ENCODE measurements at places on chromosomes 12 and 14. TPM values are rescaled to one million over a fixed set of nuclear protein-coding genes. Genes with fewer than 3 reads are reported as not detected.

GRCh38 chr12:48349471-48349870, 1.2 kb downstream of the ZNF641 start:
- no peak for DNase-seq

DNA sequence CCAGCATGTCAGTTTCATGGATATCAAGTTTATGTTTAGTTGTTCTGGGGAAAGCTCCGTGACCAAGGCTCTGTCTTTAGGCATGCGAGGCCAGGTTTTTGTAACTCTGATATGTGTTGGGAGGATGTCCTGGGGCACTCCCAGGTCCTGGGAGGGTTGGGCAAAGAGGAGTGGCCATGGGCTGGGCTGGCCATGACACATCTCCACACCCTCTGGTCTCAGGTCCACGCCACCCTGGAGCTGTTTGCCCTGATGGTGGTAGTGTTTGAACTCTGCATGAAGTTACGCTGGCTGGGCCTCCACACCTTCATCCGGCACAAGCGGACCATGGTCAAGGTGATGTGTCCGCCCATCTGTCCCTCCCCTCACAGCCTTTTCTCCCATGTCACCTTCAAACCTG, 46.4 kb downstream of the TPCN1 start:
- DNase-seq = no peak

DNA sequence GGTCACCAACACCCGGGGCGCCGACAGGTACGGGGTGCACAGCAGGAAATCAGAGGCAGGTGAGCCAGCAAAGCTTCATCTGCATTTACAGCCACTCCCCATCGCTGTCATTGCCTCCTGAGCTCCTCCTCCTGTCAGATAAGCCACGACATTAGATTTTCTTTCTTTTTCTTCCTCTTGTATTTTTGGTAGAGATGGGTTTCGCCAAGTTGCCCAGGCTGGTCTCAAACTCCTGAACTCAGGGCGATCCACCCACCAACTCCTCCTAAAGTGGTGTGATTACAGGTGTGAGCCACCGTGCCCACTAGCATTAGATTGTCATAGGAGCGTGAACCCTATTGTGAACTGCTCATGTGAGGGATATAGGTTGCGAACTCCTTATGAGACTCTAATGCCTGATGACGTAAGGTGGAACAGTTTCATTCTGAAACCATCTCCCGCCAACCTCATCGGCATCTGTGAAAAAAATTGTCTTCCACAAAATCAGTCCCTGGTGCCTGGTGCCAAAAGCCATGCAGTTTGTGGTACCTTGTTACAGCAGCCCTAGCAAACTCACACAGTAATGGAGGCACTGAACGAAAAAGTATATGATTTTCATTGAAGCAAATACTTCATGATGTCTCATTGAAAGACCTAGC, 1.5 kb downstream of the STYK1 start:
- DNase-seq = no peak

- no peak for DNase-seq
Observed at GRCh38 chr14:71591929-71592328, 340.3 kb upstream of the RGS6 start.

GRCh38 chr12:33663000-33663654, 223.5 kb upstream of the SYT10 start:
- no peak for DNase-seq

DNA sequence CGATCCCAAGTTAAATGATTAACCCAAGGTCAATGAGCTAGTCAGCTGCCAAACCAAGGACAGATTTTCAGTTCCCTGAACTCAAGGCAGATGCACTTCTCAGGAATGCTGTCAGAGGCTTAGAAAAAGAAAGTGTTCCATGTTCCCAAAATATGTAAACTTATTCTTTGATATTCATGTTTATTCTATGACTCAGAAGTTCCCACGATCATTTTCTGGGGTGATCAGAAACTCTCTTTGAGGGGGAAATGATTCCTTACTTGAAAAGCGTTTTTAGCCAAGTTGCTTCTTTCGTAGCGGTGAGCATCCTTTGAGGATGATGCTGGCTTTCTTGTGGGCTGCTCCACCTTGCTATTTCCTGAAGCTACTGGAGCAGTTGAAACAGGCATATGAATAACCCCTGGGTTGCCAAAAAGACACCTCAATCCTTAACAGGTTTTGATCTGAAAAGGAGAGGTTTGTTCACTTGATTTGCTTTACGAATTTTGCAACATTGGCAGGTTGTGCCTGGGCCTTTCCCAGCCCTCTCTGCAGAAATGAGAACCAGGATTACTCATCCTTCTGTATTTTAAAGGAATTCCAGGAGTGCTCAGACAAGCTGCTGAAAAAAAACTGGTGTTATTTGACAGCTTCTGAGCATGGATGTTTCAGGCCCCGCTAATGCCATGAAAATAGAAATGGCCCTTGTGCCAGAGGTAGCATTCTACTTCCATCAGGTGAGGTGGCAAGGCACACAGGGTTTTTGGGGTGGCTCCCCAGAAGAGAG, 121.4 kb upstream of the HIF1A start:
- no peak for DNase-seq

GRCh38 chr12:76276499-76277151, 71.6 kb downstream of the BBS10 start:
- no peak for DNase-seq

GRCh38 chr14:22434901-22435550, 154.0 kb downstream of the DAD1 start:
- DNase-seq = no peak

GRCh38 chr12:75933101-75933500, 98.5 kb downstream of the PHLDA1 start:
- no peak for DNase-seq

DNA sequence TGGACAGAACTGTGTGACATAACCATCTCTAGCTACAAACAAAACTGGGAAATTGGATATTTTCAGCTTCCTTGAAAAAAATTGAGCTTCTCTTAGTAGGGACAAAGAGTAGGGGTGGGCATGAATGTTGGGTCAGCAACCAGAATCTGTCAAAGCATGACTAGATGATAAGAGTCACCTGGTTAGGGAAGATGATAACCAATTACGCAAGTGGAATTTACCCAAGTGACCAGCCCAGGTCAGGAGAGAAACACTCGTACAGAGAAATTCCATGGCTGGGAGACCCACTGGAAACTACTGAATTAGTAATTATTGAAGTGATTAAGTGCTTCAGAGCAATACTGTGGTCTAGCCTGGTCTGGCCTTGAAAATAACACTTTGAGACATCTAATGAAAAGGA, 36.3 kb upstream of the C12orf75 start:
- no peak for DNase-seq

- DNase-seq = peak; percentile 48
Observed at GRCh38 chr14:52069307-52070050, 620 bp upstream of the NID2 start.

GRCh38 chr14:76826122-76826521, at the start of gene LRRC74A:
TSS of gene LRRC74A (plus strand) at chr14:76826408. CDS start at chr14:76826698, 290 bp downstream.
- DNase-seq = no peak

GRCh38 chr12:48793696-48794095, 4.8 kb upstream of the ADCY6 start:
- no peak for DNase-seq

- DNase-seq = no peak
Observed at GRCh38 chr12:54479421-54479820, 6.0 kb upstream of the GTSF1 start.

DNA sequence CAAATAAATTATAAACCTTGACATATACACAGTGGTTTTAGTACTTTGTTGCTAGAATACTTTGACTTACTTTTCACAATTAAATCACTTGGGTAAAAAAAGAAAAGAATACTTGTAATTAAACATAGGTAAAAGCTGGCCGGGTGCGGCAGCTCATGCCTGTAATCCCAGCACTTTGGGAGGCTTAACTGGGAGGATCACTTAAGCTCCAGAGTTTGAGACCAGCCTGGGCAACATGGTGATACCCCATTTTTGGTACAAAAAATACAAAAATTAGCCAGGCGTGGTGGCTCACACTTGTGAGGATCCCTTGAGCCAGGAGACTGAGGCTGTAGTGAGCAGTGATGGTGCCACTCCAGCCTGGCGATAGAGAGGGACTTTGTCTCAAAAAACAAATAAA, 7.8 kb downstream of the STX2 start:
- no peak for DNase-seq

- no peak for DNase-seq
Observed at GRCh38 chr12:80877721-80878265, 59.9 kb downstream of the LIN7A start.

DNA sequence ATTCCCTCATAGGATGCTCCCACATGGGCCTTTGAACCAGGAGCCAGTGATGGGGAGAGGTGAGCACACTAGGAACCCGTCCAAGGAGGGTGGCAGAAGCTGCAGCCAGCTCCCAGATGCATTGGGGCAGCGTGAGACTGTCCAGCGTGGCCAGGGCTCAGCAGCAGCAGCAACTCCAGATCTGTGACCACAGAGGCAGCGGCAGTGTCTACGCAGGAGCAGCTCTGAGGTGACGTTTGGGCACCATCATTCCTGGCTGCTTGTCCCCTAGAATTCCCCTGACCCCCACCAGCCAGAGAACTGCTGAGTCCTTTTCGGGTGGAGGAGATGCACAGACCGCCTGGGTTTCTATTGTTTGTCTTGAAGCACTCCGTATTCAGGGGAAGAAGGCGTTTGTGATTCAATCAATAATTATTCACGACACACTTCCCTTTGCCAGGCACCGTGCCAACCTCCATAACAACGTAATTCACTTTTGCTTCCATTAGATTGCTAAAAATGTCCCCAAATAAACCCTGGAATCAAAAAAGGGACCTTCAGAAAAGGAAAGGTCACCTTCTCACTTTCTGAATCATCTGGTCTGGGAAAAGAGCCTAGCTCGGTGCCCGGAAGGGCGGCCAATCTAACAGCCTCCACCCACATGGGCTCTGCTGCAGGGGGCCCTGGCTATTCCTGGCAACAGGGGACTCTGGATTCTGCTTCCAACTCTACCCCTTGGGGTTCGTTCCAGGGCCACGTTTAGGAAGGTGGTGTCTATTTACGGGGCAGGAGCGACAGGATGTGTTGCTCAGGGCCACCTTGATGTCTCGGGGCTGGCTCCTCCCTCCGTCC, 11.4 kb upstream of the BDKRB2 start:
- no peak for DNase-seq

DNA sequence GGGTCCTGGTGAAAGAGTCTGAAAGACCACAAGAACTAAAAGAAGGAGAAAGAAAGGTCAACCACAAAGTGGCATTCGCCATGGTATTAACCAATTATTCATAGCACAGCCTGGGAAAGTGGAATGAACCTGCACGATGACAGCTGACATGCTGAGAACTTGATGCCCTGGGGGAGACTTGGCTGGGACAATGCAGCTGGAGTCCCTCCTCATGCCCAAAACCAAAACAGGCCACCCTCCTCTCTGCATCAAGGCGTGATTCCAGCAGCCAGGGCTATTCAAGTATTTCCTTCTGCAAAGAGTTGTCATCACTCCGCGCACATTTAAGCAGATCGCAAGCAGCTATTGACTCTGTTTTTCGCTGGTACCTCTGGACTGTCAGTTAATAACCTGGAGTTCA, 167.1 kb upstream of the NOS1 start:
- DNase-seq = no peak

DNA sequence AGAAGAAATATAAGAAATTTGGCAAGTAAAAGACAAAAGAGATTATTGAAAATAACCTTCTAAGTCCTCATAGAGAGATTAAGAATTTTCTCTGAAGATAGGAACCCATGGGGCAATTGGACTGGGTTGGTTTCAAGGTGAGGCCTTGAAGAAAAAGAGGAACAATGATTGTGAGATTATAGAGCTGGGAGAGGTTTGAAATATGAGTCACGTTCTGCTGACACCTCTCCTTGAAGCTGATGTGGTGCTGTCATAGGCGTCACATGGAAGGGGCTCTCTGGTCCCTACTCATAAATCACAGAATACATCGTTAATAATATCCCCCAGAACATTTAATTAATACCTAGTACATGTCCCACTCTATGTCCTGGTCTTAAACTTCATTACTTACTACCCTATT, 227.6 kb upstream of the PDE3A start:
- DNase-seq = no peak

DNA sequence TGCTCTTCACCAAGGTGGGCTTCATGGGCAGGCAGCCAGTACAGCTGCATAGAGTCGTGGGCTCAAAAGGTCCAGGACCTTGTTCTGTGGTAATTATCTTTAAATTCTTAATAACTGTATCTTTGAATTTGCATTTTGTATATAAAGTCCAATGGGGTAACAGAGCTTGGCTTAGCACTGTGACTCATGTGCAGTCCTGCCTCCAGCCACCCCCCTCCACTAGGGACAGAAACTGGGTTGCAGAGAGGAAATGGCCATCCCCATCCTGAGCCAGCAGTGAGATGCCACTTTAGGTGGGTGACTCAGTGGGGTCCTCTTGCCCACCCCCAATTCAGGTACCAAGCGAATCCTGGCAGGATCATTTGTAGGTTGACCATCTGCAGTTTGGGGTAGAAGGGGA, 48.1 kb downstream of the EPS8 start:
- no peak for DNase-seq

DNA sequence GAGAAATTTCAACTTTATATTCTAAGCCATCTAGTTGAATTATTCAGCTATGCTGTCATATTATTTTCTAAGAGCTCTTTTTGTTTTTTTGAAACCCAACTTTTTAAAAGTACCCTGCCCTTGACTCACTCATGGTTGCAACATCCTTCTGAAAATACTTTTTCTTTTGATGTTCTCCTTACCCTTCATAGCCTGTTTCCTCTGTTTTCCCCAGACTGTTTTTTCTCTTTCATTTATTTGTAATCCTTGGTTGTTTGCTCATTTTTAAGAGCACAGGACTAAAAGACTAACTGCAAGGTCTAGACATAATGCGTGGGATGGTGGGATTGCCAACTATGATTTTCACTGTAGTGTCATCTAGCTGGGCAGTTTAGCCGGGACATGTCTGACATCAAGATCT, 21.2 kb upstream of the CDKL1 start:
- DNase-seq = no peak

DNA sequence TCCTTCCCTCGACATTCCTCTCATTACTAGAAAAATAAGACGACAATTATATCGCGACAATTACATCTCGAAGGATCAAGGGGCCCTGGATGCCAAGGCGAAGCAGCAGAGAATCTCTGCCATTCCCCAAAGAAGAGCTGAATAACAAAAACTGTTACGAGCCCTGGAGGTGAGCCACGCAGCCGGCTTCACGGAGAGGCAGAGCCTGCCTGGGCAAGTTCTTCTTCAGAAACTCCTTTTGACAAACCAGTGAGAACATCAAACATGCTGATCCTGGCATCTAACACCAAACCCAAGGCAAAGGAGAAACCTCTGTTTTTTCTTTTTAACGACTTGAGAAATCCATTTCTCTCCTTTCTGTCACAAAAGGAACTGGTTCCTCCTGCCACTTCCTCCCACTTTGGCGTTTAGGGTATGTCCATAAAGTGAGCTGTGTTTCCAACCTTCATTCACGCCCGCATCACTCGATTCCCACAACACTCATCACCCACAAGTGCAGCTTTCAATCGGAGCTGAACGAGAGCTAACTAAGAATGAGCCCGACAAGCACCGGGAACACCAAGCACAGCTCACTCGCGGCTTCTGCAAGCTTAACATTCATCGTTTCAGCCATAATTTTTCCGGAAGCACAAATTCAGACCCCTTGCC, 21.5 kb downstream of the CCDC88C start:
- no peak for DNase-seq

Gene SPIC
- total RNA-seq = not detected

Gene MLEC
- 73.7 TPM for total RNA-seq

Gene PPP1R36
- not detected for total RNA-seq

Gene NEUROD4
- not detected for total RNA-seq

Gene RNASE3
- not detected for total RNA-seq

Gene PRPH
- 7.8 TPM for total RNA-seq

Gene CD4
- total RNA-seq = not detected

Gene OR6C3
- not detected for total RNA-seq

Gene MANSC1
- total RNA-seq = 5.1 TPM

Gene GLS2
- total RNA-seq = not detected

Gene RND1
- 0.57 TPM for total RNA-seq

Gene EEA1
- 9.7 TPM for total RNA-seq

Gene HOXC5
- total RNA-seq = not detected
